Right atrium auricular region (tissue), 2 donors: ENCODE measurements at places on chromosomes 13 and 19. TPM values are rescaled to one million over a fixed set of nuclear protein-coding genes. Genes with fewer than 3 reads are reported as not detected.

GRK1 gene
- not detected for total RNA-seq

DCLK1 gene
- 10.1 TPM for total RNA-seq

ALKBH6 gene
- total RNA-seq = 16.5 TPM

DNA sequence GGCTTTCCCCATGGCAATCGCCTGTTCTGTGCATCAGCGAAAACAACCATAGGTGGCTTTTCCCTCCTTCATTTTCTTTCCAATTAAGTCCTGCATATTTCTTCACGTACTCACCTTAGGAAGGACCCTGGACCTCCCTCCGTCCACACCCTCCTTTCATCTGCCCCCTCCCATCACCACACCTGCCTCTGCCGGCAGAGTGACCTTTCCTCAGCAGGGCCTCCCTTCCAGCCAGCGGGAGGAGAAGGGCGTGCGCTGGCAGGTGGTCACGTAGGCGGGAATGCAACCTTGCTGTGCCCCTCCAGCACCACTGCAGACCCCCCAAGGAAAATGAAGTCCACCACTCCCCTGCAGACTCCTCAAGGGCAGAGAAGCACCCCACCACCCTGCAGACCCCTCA lies 61.1 kb downstream of the GSX1 start:
- DNase-seq = no peak

DNA sequence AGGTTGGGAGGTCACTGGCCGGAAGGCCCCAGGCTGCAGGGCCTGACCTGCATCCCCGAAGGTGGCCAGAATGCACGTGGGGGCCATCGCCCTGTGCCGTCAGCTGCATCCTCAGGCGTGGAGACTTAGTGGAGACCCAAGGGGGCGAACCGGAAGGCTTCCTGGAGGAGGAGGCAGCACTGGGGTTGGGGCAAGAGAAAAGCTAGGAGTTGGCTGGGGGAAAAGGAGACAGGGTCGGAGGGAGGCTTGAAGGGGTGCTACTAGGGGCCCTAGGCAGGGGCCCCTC lies 1.4 kb upstream of the YJEFN3 start:
- DNase-seq = no peak
